ENCODE measurements at places on chromosomes 4 and X. TPM values are rescaled to one million over a fixed set of nuclear protein-coding genes. Genes with fewer than 3 reads are reported as not detected.

GRCh38 chrX:42247241-42247640 lies 323.9 kb upstream of the CASK start:
- DNase-seq = no peak

DNA sequence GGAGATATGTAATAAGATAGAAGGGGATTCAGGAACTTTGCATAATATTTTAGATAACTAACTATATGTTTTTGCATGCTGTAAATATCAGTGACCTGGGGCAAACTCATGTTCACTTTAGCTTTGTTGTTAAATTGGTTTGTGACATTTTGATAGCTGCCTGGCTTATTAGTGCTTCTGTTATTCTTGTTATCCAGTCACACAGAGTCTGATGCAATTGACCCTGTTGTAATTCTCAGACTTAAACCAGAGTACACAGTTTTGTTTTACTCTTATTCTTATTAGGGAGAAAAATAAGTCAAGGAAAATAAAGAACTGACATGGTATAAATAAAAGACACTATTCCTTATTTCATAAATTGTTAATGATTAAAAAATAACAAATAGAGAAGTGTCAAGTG lies 516.7 kb upstream of the SLIT2 start:
- DNase-seq = no peak

DNA sequence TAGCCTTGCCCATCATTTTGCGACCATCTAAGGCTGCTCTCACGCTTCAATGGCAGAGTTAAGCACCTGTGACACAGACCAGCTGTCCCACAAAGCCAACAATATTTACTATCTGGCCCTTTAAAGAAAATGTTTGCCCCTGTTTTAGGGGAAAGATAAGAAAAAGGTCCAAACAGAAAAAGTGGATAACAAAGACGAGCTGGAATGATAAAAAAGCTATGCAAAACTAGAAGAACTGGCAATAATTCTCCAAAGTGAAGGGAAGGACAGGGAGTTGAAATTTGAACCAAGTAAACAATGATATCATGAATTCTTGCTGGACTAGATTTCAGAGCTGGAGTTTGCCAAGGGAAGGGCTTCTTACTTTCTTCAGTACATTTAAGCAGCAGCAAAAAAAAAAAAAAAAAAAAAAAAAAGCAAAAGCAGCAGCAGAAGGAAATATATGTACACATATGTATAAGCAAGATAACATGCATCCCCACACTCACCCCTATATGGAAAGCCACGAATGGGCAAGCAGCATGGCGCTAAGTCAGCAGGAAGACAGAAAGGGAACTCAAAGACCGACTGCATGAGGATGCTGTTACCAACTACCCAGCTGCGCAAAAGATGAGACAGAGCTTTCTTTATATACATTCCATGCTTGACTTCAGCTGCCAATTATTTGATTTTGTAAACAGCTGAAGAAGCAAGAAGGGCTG lies 12.5 kb downstream of the TRAPPC2 start:
- peak; percentile 40 for DNase-seq

DNA sequence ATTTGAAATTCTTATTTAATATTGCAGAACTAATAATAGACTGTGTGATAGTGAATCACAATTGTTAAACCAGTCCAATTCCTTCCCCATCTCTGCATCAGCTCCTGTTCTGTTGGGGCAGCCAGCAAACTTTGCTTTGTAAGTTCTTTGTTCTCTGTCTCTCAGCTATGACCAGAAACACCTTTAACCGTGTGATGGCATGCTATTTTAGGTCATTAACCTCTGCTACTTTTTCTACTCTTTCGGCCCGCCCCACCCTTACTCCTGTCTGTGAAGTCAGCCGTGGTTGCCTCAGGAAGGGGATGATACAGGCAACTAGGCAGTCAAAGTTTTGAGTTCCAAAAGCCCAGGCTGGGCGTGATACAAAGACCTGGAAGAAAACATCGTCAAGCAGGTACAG lies 51.3 kb upstream of the EGFL6 start:
- no peak for DNase-seq

DNA sequence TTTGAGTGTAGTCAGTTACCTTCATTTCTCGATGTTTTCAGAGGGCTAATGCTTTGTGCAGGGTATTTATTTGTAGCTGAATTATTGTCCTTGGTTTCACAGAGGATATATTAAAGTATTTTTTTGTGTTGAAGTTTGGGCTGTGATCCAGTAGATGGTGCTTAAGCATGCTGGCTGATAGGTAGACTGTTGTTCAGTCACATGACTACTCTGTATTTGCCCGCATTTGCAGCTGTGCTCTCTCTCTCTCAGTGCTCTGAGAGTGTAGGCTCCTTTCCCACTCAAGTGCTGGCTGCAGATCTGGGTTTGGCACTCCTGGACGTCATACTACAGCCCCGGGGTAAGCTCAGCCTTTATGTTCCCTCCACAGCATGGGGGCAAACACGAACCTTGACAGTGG lies 21.7 kb downstream of the RAB40AL start:
- peak; percentile 5 for DNase-seq

DNA sequence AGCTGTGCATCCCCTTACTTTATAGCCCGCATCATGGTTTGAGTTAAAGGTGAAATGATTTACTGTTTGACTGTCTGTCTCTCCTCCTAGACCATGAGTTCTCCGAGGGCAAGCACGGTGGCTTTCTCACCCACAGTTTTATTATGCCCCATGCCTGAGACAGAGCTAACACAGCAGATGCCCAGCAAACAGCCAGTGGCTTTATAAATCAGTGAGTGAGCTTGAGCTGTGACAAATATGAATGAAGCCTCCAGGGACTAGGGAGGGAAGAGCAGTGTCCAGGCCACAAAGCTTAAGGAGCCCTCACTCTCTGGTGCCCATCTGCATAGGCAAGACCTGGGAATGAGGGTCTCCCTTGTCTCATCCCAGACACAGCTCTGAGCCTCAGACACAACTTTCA lies 57.9 kb downstream of the FHDC1 start:
- no peak for DNase-seq

GRCh38 chr4:138845054-138845453 lies 170.5 kb upstream of the NOCT start:
- DNase-seq = no peak

GRCh38 chrX:35251226-35251625 lies 308.6 kb downstream of the FAM47B start:
- peak; percentile 74 for DNase-seq

GRCh38 chr4:30903502-30904214 lies 183.5 kb downstream of the PCDH7 start:
- DNase-seq = peak; percentile 33

GRCh38 chrX:76453737-76454406 lies 26.4 kb downstream of the MAGEE1 start:
- DNase-seq = peak; percentile 3

GYPB gene
- polyA plus RNA-seq = 0.43 TPM

ZAR1 gene
- polyA plus RNA-seq = not detected

SPANXD gene
- polyA plus RNA-seq = not detected

Measured in cardiac muscle cell (in vitro differentiated cells and primary cell).